Smooth muscle cell of the coronary artery (primary cell): ENCODE measurements at places on chromosomes 2 and 18. TPM values are rescaled to one million over a fixed set of nuclear protein-coding genes. Genes with fewer than 3 reads are reported as not detected.

The GKN2 gene
- total RNA-seq: 0.23 TPM in 1 of 2 replicates, not detected in the other

The FAP gene
- 169 and 182 TPM in 2 replicates for total RNA-seq

The KIAA2012 gene
- under 0.01 TPM in 1 of 2 replicates, not detected in the other for total RNA-seq

The CFAP65 gene
- total RNA-seq: not detected in 2 replicates

The IL36A gene
- not detected in 2 replicates for total RNA-seq

The RGPD4 gene
- total RNA-seq: under 0.01 TPM in 1 of 2 replicates, not detected in the other

The NTSR2 gene
- not detected in 2 replicates for total RNA-seq

The SGO2 gene
- total RNA-seq: 0.59 and 2.6 TPM in 2 replicates

The GRB14 gene
- total RNA-seq: 0.35 and 7.5 TPM in 2 replicates

The ERFE gene
- 0.82 TPM in 1 of 2 replicates, not detected in the other for total RNA-seq

The BOD1L2 gene
- not detected in 2 replicates for total RNA-seq

The PAX8 gene
- 0.35 TPM in 1 of 2 replicates, not detected in the other for total RNA-seq

The MATN3 gene
- 0.23 and 1.1 TPM in 2 replicates for total RNA-seq

The NFATC1 gene
- total RNA-seq: 1.3 and 6.8 TPM in 2 replicates

The CCNT2 gene
- total RNA-seq: 20.2 and 22.7 TPM in 2 replicates

The REG3A gene
- total RNA-seq: not detected in 2 replicates

The POLE4 gene
- 28.2 and 35.9 TPM in 2 replicates for total RNA-seq

The CPO gene
- 0.47 TPM in 1 of 2 replicates, not detected in the other for total RNA-seq

The HOXD4 gene
- total RNA-seq: 0.08 TPM in 1 of 2 replicates, not detected in the other
